ENCODE measurements at places on chromosomes 12 and 14.

DNA sequence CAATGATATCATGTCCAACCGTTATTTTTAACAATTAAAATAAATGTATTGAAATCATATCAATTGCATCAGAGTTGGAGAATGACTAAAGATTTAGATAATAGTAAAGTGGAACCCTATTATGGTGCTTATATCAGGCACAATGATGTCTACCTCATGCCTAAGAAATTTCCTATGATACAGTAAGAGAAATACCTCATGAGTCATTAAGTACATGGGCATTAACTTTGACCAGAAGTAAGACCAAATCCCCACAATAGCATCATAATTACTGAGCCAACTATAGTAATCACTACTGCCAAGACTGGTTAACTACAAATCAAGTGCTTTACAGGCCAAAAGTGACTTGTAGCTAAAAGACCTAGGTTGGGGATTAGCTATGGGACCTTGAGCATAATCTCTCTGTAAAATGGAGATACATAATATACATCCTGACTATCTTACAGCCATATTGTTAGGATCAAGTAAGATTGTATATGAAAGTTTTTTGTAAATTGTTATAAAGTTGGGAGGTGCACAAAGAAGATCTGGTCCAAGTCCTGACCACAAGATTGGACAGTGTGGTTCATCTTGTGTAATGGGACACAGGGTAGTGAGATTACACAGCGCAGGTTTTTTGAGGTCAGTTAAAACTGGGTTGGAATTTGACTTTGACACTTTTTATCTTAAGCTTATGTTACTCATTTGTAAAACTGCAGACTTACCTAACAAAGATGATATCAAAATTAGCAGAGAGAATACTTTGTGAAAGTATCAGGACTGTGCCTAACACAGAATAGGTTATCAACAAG lies 60.5 kb downstream of the ERGIC2 start:
- DNase-seq: no peak

GRCh38 chr14:63833728-63834127 lies 19.1 kb upstream of the SYNE2 start:
- no peak for DNase-seq

GRCh38 chr14:68674538-68675232 lies 118.2 kb downstream of the ZFP36L1 start:
- no peak for DNase-seq

DNA sequence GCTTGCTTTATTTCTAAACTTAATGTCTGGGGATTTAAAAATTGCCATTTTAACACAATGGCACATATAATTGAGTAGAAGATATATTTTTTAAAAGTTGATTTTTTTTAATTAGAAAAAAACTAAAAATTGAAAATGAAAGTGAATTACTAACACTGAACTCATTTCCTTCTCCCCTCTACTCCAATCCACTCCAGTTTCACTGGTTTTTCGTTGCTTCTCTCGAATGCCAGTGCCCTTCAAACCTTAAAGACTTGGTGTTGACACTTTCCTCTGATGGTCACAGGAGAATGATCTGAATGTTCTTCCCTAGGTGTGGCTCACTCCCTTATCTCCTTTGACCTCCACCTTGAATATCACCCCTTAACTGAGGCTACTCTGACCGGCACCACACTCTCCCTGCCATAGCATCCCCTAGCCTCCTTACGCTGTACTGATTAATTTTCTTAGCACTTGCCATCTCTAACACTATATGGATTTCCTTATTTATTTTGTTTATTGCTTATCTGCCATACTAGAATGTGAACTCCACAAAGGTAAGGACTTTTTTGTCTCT lies 107.1 kb downstream of the LIN7A start:
- DNase-seq: no peak

GRCh38 chr12:94596596-94596995 lies 53.8 kb downstream of the TMCC3 start:
- DNase-seq: no peak

GRCh38 chr12:65596514-65597091 lies 227.7 kb upstream of the HMGA2 start:
- DNase-seq: no peak

GRCh38 chr14:68396461-68396860 lies 396.4 kb downstream of the ZFP36L1 start:
- no peak for DNase-seq

- no peak for DNase-seq
These were observed 226.8 kb upstream of the LHX5 start for GRCh38 chr12:113698510-113698858.

DNA sequence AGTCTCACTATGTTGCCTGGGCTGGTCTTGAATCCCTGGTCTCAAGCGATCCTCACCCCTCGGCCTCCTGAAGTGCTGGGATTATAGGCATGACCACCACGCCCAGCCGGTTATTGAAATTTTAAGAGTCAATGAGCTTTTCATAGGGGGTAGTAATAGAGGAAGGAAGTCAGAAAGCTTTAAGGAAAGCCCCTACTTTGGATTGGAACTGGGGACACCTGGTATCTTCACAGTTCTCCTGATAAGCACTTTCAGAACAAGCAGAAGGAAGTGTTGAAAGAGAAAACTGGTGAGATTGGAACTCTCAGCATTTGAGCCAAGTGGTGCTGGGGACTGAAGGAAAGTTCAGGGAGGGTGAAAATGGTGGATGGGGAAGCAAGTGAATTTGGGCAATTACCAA lies 5.1 kb downstream of the SLC4A8 start:
- DNase-seq: no peak

- no peak for DNase-seq
These were observed 290.8 kb downstream of the ERC1 start for GRCh38 chr12:1281683-1282366.

- DNase-seq: no peak
These were observed 29.0 kb downstream of the SLC2A3 start for GRCh38 chr12:7907009-7907408.

DNA sequence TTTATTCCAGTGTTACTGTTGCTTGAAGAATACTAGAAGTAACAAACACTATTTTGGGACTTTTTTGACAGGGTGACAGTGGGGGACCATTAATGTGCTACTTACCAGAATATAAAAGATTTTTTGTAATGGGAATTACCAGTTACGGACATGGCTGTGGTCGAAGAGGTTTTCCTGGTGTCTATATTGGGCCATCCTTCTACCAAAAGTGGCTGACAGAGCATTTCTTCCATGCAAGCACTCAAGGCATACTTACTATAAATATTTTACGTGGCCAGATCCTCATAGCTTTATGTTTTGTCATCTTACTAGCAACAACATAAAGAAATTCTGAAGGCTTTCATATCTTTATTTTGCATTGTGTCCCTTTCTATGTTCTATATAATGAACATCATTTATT lies 44.5 kb downstream of the TMPRSS12 start:
- no peak for DNase-seq

GRCh38 chr12:53944907-53945847 lies 6.5 kb downstream of the HOXC13 start:
- no peak for DNase-seq

DNA sequence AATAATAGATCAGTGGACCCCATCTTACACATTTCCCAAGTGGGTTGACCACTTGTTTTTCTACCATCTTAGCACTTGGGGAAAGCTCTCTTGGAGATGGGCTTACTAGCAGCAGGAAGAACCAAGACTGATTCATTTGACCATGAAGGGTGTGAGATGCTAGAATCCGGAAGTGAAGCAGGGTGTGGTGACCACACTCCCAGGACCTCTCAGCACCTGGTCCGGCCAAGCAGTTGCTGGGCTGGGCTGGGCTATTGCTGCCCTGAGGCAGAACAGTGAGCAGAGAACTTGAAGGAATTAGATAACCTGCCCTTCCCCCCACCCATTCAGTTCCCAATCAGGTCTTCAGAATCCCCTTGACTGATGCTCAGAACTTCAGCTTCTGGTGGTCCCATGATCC lies 24.4 kb downstream of the ADCY6 start:
- no peak for DNase-seq

DNA sequence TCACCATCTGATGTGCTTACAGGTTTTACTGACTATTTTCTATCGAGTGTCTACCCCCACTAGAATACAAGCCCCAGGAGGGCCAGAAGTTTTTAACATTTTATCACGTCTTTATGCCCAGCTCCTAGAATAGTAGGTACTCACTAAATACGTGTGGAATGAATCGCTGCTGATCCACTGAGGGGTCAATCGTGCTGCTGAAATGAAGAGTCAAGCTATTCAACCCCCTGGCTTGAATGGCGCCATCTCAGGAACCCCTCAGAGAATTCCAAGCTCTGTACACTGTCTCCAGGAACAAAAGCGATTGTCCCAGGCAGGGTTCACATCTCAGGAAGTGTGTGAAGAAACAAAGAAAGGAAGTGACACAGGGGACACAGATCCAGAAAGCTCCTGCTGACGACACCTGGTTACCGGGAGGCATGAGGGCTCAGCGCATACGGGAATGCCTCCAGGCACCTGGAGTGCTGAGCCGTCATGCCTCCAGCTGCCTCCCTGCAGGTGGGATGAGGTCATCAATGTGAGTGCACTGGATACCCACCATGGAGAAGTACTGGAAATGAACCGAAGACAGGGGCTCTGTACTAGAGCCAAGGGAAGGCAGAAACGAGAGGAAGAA lies 45.6 kb downstream of the PITPNM2 start:
- no peak for DNase-seq

GRCh38 chr14:92121207-92121669 lies 268 bp downstream of the NDUFB1 start:
- DNase-seq: peak; percentile 72

DNA sequence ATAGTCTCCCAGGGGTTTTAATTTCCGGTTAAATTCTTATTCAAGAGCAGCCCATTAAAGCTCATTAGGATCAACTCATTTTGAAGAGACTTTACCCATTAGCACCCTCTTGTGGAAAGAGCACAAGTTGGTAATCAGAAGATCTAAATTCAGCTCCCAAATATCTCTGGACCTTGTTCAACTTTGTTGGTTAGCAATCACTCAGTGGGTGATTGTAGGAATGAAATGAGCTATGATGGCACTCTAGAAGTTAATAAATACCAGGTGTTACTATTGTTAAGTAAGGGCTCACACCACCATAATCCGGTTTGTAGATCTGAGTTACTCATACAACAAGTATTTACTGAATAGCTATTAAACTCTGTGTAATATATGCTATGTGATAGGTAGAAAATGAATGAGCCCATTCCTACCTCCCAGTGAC lies 42.9 kb downstream of the TRIP11 start:
- peak; percentile 10 for DNase-seq

DNA sequence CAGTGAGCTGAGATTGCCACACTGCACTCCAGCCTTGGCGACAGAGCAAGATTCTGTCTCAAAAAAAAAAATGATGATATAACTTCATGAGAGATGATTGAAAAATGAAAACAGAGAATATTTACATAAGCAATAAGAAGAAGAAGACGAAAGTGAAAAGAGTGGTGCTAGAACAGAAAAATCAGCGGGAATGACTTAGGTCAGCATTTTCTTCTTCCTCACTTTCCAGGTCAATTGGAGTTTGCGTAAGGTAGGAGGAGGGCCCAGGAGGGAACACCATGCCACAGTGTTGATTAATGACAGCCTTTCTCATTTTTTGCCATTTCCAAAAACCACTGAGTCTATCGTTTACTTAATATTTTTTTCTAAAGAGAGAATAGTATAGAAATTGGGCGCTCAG lies 200.0 kb downstream of the SLC15A4 start:
- DNase-seq: no peak

GRCh38 chr12:65923228-65923627 lies 98.9 kb downstream of the HMGA2 start:
- no peak for DNase-seq

GRCh38 chr14:94540031-94540794 lies 21.0 kb upstream of the SERPINA4 start:
- DNase-seq: no peak

GRCh38 chr14:100007254-100007653 lies 58.0 kb upstream of the EVL start:
- DNase-seq: no peak

DNA sequence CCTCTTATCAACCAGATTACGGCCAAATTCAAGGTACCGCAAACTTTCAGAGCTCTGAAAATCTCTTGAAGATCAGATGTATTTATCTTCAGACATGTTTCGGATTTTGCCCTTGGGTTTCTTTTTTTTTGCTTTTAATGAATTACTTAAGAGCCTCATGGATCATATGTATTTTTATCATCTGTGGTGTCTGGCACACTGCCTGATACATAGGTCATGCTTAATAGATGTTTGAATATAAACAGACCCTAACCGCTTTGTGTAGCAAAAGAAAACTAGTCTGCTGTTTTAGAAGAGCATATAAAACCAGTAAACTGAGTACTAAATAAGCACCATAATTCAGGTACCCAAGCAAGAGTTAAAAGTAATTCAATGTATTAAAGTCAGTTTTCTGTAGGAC lies 20.1 kb upstream of the TBK1 start:
- no peak for DNase-seq

DNA sequence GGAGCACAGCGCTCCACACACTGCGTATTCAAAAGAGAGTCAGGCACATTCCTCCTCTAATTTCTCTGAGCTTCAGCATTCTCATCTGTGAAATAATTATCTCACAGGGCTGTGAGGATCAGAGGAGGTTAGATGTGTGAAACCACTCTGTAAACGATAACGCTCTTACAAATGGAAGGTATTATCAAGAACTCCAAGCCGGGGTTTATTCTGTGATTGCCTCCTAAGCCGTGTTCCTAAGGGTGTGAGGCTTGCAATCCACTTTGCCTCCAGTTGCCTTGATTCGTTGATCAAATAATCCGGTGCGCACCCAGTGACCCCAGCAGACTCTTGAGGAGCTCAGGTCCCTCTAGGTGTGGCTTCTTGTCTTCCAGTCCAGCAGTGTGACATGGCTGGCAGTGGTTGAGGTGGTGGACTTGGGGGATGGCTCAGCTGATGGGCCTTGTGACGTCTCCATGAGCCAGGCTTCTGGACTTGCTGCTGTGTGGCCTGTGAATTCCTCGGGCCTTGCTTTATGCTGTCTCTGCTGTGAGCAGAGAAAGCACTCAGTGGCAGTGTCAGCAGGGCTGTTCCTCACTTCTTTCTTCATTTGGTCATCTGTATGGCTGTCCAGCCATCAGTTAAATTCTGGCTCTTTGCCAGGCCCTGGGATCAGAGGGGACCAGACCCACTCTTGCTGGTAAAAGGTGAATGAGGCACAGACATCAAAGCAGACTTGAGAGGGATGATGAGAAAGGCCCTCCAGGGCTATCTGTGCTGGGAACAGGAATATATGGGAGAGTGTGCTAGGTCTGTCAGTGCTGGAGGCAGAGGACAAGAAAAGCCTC lies 71.0 kb downstream of the SLC25A47 start:
- DNase-seq: no peak

DNA sequence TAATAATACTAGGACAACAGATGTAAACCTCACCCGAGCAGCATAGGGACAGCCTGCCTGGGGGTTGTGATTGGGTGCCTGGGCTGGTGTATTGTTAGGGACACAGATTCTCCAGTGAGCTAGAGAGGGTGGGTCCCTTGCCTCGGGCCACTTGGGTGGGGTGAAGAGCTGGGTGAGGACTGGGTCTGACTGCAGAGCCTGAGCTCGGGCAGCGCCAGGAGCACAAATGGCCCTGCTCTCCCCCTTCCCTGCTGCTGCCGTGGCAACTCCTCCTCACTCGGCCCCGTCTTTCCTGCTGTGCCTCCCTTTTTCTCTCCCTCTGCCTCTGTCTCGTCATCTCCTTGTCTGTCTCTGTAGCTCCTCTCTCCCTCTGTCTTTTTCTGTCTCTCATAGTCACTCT lies 115.4 kb downstream of the GLT1D1 start:
- DNase-seq: no peak

- no peak for DNase-seq
These were observed 22.0 kb upstream of the ULK1 start for GRCh38 chr12:131872154-131873051.

- no peak for DNase-seq
These were observed 14.4 kb downstream of the FGD6 start for GRCh38 chr12:95202691-95203486.

GRCh38 chr14:57865066-57865402 lies 858 bp downstream of the SLC35F4 start:
- DNase-seq: no peak

GRCh38 chr12:54049108-54049507 lies 4.5 kb upstream of the HOXC4 start:
- DNase-seq: no peak

Measured in bone marrow (tissue), 2 donors.